NCI-H524 treated with DMSO at 0.1 percent for 48 hours (cell line): ENCODE measurements at places on chromosomes 3 and 15.

- no peak for DNase-seq
These were observed 3.7 kb upstream of the FES start for GRCh38 chr15:90880381-90881145.

GRCh38 chr3:83843716-83844115, 1115.1 kb upstream of the CADM2 start:
- no peak for DNase-seq

DNA sequence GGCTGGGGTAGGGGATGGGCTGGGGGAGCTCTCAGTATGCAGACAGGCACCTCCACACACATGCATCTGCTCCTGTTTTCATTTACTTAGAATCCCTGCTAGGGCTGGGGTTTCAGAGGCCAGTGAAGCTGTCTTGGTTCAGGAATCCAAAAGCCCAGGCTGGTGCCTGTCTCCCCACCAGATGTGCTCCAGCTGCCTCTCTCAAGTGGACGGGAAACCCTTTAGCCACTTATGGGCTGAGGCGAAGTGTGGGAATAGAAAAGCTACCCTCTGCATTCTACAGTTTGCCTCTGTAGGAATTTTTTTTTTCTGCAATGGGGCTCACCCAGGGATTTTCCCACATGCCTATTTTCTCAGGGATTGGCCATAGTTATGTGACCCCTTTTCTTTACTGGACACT, 72.5 kb downstream of the ATP2B2 start:
- no peak for DNase-seq

- DNase-seq: no peak
These were observed 19.1 kb downstream of the ZDHHC19 start for GRCh38 chr3:196192036-196192523.

GRCh38 chr3:157793745-157794144, 290.5 kb upstream of the VEPH1 start:
- no peak for DNase-seq
